ENCODE measurements at places on chromosomes 1 and 21.

GRCh38 chr1:36884029-36884701, 150.2 kb downstream of the GRIK3 start:
- DNase-seq, result peak; percentile 30
- H3K36me3 ChIP-seq, result no peaks in the 10 kb centered on the region
- no peak overlapping the region for H3K4me3 ChIP-seq
- H3K27me3 ChIP-seq, result no peaks in the 10 kb centered on the region

DNA sequence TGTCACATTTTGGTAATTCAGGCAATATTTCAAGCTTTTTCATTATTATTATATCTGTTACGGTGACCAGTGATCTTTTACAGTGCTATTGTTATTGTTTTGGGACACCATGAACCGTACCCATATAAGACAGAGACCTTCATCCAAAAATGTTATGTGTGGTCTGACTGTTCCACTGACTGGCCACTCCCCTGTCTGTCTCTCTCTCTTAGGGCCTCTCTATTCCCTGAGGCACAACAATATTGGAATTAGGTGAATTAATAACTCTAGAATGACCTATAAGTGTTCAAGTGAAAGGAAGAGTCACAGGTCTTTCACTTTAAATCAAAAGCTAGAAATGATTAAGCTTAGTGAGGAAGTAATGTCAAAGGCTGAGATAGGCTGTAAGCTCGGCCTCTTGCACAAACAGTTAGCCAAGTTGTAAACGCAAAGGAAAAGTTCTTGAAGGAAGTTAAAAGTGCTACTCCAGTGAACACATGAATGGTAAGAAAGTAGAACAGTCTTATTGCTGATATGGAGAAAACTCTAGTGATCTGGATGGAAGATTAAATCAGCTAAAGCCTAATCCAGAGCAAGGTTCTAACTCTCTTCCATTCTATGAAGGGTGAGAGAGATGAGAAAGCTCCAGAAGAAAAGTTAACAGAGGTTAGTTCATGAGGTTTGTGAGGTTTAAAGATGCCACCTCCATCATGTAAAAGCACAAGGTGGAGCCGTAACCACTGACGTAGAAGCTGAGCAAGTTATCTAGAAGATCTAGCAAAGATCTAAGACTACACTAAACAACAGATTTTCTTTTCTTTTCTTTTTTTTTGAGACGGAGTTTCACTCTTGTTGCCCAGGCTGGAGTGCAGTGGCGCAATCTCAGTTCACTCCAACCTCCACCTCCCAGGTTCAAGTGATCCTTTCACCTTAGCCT, 19.7 kb upstream of the DIPK1A start:
- DNase-seq, result peak; percentile 71
- H3K36me3 ChIP-seq, result peaks cover 11% of the 10 kb centered on the region
- peak overlapping the region; percentile 98 for H3K27ac ChIP-seq
- peak overlapping the region; percentile 62 for H3K4me3 ChIP-seq

DNA sequence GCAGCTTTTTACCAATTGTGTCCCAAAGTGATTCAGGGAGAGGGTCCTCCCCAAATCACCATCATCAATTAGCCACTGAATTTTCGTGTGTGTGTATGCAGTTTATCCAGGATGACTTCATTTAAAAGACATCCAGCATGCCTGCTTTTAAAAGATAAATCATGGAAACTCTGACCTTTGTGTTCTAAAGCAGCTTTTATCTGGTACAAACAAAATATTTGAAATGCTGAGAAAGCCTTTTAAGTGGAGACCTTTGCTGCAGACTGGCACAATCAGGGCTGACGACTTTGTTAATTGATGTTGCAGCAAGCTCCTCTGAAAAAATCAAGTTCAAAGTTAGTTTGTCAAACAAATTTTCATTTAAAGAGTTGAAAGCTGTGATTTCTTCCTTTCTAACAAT, 104.7 kb downstream of the PCP4 start:
- no peak for DNase-seq
- H3K36me3 ChIP-seq, result no peaks in the 10 kb centered on the region
- H3K4me3 ChIP-seq, result no peak overlapping the region
- no peak overlapping the region for H3K27ac ChIP-seq
- H3K27me3 ChIP-seq, result no peaks in the 10 kb centered on the region

GRCh38 chr1:227889047-227889862, 58.5 kb downstream of the WNT9A start:
- peaks cover 10% of the 10 kb centered on the region for H3K4me1 ChIP-seq
- H3K27ac ChIP-seq, result peak overlapping the region; percentile 24
- DNase-seq, result no peak
- H3K4me3 ChIP-seq, result no peak overlapping the region
- H3K27me3 ChIP-seq, result no peaks in the 10 kb centered on the region

DNA sequence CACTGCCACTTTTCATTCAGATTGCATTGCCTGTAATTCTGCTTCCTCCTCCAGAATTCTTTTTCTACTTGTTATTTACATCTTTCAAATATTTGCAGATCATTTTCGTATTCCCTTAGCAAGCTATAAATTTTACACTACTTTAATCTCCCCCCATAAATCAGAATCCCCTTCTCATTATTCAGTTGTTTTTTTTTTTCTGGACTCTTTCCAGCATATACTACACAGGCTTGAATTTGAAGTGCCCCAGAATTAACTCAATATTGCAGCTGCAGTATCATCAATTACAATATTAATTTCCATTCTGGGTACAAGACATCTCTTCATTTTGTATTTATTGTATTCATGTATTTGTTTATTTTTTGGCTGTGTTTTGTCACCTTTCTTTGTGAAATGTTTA, 1494.3 kb downstream of the AMY1C start:
- no peak overlapping the region for H3K27ac ChIP-seq
- H3K27me3 ChIP-seq, result no peaks in the 10 kb centered on the region
- no peaks in the 10 kb centered on the region for H3K36me3 ChIP-seq
- no peak overlapping the region for H3K4me3 ChIP-seq
- no peaks in the 10 kb centered on the region for H3K4me1 ChIP-seq
- DNase-seq, result no peak

DNA sequence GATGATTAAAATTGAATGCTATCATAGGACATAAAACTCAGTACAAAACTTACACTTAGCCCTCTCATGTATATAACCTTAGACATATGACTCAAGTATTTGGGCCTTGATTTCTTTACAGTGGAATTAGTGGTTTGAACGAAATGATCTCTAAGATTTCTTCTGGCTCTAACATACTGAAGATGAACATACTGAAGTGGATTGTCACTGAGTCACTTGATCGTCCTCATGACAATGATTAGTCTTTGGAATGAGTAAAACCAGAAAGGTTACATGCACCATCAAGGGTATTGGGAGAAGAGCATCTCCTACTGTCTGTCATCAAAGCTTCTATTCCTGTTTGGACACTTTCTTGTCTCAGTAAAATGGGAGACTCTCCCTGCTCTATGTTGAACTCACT, 17.4 kb downstream of the FMN2 start:
- no peaks in the 10 kb centered on the region for H3K4me1 ChIP-seq
- no peaks in the 10 kb centered on the region for H3K36me3 ChIP-seq
- DNase-seq, result no peak
- no peaks in the 10 kb centered on the region for H3K27me3 ChIP-seq
- no peak overlapping the region for H3K27ac ChIP-seq
- H3K4me3 ChIP-seq, result no peak overlapping the region

- H3K36me3 ChIP-seq, result peaks cover 38% of the 10 kb centered on the region
- no peak for DNase-seq
Observed at GRCh38 chr1:37958690-37959089, 11.8 kb upstream of the INPP5B start.

- H3K4me1 ChIP-seq, result peaks cover 78% of the 10 kb centered on the region
- H3K27ac ChIP-seq, result peak overlapping the region; percentile 92
- DNase-seq, result peak; percentile 81
- H3K36me3 ChIP-seq, result peaks cover 26% of the 10 kb centered on the region
Observed at GRCh38 chr1:15950763-15951295, 25.1 kb downstream of the ZBTB17 start.

DNA sequence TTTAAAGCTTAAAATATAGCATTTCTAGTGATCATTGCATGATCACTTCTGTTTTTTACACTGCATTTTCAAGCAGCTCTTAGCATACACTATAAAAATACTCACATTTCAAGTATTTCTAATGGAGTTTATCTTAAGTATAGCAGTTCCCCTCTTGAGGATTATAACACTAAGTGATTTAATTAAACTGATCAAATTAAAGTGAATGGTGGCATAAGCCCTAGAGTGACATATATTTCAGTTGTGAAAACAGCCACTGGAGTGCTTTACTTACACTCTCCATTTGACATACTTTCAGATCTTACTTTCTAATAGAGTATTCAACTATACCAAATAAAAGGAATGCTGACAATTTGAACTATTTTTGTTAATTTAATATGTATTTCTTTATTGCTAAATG, 623.3 kb upstream of the TMPRSS15 start:
- no peaks in the 10 kb centered on the region for H3K4me1 ChIP-seq
- no peaks in the 10 kb centered on the region for H3K27me3 ChIP-seq
- no peaks in the 10 kb centered on the region for H3K36me3 ChIP-seq
- no peak for DNase-seq
